ENCODE measurements at places on chromosomes 2 and 18. TPM values are rescaled to one million over a fixed set of nuclear protein-coding genes. Genes with fewer than 3 reads are reported as not detected.

DRC1 gene
- not detected for total RNA-seq

DNA sequence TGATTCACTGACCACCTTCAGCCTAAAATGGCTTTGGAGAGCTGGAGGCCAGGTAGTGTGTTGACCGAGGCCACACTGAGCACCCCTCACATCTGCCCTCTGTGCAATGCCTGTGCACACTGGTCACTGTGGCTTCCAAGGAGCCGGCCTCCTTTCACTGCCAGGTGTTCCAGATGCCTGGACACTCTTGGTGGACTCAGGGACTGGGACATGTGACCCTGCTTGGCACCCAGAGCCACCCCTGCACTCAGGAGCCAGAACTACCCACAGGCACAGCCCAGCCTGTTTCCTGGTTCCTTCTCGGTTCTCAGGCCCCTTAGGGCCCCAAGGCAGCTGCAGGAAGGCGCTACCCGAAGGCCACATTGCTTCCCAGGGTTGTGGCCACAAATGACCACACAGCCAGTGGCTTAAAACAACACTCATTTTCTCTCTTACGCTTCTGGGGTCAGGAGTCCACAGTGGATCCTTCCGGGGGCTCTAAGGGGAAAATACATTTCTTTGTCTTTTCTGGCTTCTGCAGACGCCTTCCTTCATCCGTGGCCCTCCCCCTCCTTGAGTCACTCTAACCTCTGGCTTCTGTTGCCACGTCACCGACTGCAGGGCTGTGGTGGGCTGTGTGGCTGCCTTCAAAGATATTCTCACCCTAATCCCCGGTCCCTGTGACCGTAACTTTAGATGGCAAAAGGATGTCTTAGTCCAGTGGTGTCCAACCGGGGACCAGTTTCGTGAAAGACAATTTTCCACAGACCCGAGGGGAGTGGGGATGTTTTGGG lies 78.6 kb downstream of the ASB1 start:
- peak; percentile 3 for DNase-seq

DNA sequence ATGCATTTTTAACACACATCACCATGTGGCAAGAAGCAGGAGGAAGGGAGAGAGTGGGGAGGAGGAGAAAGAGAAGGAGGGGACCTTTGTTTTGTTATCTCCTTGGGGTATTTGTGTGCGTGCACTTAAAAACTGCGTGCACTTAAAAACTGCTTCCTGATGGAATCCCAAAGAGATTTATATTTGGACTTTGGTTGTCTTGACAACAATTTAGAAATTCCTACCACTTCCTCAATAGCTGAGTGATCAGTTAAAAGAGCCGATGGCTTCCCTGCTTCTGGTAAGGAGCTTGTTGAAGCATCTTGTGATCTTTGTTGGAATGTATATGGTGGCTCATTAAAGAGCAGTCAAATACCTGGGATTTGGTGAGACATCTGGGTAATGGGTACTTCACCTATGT lies 4.5 kb downstream of the RAB31 start:
- peak; percentile 42 for DNase-seq

DNER gene
- 21.5 TPM for total RNA-seq

DNA sequence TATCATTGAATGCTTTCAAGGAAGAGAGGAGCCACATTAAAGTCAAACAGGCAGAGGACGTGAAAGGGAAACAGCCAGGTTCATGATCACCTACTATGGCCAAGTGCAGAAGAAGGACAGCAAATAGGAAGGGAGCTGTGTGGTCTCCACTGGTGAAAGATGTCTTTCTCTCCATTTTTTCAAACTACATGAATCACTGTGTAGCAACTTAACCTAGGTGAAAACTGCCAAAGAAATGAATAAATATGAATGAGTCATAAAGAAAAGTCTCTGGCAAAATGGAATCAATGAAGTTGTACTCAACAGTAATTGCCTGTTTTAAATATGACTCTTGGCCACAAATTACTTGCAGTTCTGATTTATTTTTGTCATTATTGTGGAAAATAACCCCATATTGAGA lies 452.6 kb upstream of the PKDCC start:
- peak; percentile 3 for DNase-seq

GRCh38 chr2:206379266-206379665 lies 64.1 kb upstream of the ADAM23 start:
- DNase-seq, result no peak

DNA sequence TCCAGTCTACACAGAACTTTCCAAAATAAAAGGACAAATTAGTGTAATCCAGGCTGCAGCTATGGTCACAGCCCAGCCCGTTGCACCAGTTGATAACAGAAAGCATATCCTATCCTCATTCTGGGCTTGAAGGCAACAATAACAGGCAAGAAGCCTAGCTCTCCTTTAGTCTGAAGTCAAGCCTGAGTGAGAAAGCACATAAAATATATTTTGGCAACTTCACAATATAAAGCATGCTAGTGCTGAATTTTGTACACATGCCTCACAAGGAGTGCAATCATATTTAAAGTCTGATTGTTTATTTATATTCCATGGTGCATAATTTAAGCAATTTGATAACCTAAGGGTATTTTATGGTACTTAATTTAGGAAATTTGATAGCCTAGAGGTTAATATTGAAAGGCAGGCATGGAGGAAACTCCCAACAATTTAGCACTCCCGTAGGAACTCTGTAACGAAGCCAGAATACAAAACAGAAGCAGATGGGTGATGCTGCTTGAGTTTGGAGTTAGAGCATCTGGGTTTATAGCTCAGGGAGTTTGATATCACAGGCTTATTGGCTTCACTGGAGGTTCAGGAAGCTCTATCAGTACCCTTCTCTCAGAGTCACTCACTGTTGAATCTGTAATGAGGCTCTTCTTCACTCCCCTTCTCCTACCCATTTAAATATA lies 1199.1 kb upstream of the GYPC start:
- no peak for DNase-seq

DNA sequence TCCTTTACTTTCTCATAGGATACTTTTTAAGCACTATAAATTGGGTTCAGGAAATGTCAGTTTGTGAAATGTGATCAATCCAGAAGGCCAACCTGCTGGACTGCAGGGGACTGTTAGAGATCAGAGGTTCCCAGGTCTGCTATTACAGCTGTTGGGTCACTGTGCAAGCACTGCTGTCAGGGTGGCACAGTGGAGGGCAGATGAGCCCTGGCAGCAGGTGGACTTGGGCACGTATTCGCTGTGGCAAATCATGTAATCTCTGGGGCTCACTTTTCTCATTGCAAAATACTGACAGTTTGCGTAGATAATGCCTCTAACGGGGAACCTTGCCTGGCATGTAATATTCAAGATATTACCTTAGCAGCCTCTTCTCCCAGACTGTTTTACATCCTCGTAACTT lies 18.1 kb downstream of the RAB31 start:
- no peak for DNase-seq

DNA sequence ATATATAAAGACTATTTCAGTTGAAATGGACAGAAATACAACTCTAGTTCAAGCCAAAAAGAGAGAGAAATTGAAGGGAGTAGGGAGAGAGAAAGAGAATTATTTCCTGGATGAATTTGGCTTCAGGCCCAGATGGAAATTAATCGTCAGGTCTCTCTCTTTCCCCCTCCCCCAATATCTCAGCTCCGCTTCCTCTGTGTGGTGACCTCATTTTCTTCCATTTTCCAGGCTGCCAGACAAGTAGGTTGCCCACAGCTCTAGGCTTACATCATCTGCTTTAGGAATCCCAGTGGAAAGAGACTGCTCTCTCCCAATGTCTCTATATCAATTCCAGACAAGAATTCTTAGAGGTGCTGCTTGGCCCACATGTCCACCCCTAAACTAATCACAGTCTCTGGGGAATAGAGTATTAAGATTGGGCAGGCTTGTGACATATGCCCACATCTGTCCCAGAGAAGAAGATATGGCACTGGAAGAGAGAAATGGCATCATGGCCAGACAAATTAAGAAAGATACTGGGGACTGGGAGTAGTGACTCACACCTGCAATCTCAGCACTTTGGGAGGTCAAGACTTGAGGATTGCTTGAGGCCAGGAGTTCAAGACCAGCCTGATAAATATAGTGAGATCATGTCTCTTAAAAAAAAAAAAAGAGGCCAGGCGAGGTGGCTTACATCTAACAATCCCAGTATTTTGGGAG lies 37.2 kb upstream of the CFAP36 start:
- DNase-seq, result peak; percentile 71

DNA sequence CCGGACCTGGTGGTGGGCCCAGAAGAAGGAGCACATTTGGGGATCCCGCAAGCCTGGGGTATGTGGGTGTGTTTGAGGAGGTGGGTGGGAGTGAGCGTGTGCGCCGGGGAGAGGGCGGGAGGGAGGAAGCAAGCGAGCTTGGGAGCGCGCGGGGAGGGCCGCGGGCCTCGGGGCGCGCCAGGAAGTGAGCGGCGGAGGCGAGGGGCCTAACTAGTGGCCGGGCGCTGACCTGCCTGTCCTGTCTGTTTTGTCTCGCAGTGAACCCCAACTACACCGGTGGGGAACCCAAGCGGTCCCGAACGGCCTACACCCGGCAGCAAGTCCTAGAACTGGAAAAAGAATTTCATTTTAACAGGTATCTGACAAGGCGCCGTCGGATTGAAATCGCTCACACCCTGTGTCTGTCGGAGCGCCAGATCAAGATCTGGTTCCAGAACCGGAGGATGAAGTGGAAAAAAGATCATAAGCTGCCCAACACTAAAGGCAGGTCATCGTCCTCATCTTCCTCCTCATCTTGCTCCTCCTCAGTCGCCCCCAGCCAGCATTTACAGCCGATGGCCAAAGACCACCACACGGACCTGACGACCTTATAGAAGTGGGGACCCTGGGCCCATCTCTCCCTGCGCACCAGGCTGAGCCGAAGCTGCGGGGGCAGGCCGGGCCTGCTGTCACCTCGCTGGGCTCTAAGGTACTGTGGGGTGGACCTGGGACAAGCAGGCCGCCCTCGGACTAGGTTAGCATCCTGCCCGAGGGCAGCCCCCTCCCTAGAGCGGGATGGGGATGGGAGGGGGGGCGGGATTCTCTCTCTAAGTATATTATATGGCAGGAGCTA lies 1.2 kb downstream of the HOXD4 start:
- no peak for DNase-seq

DNA sequence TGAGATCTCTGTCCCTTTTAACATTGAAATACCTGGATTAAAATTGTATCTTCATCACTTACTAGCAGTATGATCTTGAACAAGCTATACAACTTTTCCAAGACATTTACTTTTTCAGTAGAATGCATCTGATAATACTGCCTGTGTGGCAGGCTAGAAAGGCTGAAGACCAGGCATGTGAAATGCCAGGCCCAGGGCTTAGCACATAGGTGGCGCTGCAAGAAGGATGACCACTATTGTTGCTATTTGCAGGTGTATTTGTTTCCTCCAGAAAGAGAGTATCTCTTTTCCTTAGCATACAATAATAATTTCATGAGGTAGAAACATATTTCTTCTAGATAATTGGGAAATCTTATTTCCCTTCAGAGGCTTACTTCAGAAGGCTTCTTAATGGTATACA lies 331.3 kb downstream of the THSD7B start:
- no peak for DNase-seq

- no peak for DNase-seq
Observed at GRCh38 chr18:44882163-44882868, 201.6 kb downstream of the SETBP1 start.

GRCh38 chr2:35614640-35615039 lies 740.9 kb upstream of the CRIM1 start:
- no peak for DNase-seq

GRCh38 chr2:105797298-105797819 lies 52.6 kb downstream of the NCK2 start:
- peak; percentile 55 for DNase-seq

DNA sequence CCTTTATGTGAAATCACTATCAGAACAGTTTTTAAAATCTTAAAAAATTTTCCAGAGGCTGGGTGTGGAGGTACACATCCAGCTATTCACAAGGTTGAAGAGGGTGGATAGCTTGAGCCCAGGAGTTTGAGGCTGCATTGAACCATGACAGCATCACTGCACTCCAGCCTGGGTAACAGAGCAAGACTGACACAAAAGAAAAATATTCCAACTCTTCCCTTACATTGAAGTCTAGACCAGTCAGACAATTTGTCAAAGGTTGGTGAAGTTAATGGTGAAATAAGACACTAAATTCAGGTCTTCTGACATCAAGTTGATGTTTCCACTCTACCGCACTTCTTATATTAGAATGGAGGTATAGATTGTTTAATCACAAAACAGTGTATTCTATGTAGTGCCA lies 52.8 kb downstream of the HYCC2 start:
- no peak for DNase-seq

- DNase-seq, result no peak
Observed at GRCh38 chr2:8653485-8653884, 28.4 kb upstream of the ID2 start.

DNA sequence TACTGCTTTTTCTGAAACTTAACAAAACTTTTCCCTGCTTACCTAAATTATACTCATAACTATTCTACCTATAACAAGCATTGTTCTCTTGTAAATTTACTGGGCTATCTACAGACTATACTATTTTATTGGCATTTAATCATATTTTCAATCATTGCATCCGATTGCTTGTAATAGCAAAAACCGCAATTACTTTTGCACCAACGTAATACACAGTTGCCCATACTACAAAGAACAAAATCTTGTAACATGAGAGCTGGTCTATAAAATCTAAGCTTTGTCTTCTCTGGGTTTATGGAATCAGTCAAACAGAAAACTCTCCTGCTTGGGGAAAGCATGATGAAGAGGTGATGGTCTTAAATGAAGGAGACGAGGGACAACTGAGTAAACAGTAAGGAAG lies 463.4 kb upstream of the ST6GAL2 start:
- DNase-seq, result no peak

DNA sequence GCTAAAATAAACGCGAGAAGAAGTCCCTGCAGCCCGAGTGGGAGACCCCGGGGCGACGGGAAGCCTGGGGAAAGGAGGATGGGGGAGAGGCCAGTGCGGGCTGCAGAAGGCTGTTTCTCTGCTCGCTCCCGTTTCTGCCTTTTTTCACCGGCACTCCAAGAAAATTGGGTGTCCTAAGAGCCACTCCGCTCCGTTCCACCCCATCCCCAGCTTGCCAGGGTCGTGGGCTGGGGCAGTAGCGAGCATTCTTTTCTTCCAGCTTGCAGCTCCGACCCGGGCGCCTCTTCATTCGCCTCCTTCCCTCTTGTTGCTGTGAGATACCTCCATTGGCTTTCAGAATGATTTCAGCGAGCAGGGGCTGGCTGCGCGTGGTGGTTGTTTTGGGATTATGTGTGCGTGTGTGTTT lies 1.1 kb downstream of the HOXD3 start:
- DNase-seq, result no peak

GRCh38 chr2:232310696-232311095 lies 67.9 kb upstream of the ALPP start:
- no peak for DNase-seq

IL1B gene
- total RNA-seq, result 2.6 TPM

DNA sequence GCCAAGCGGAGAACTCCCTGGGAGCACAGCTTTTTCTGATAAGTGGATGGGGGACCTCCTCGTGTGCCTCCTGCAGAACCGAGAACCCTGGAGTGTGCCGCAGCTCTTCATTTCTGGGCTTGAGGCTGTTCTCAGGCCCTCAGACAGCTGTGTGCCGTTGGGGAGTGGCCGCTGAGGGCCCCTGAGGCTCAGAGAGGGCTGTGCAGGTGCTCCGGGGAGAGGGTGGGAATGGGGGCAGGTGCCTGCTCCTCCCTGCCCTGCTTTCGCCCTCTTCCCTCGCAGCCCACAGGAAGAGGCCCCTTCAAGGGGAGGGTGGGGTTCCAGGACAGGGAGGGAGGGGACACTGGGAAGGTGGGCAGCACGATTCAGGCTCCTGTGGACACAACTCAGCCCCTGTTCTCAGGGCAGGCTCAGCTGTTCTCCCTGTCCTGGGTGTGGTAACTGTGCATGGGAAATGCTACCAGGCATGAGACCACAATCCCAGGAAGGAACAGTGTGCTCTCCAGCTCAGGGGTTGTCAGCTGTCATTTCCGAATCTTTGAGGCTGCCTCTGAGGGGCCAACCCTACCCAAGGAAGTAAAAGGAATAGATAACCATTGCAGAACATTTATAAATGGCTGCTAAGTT lies 11.3 kb downstream of the LCT start:
- DNase-seq, result no peak

CRIM1 gene
- 98.2 TPM for total RNA-seq

ZAP70 gene
- not detected for total RNA-seq
